Chondrocyte (in vitro differentiated cells): ENCODE measurements at places on chromosomes 13 and 19. TPM values are rescaled to one million over a fixed set of nuclear protein-coding genes. Genes with fewer than 3 reads are reported as not detected.

GRCh38 chr13:28564030-28564429, 69.1 kb upstream of the FLT1 start:
- no peak for DNase-seq
- no peak overlapping the region for H3K4me3 ChIP-seq
- H3K36me3 ChIP-seq: no peaks in the 10 kb centered on the region
- H3K27me3 ChIP-seq: no peaks in the 10 kb centered on the region

DNA sequence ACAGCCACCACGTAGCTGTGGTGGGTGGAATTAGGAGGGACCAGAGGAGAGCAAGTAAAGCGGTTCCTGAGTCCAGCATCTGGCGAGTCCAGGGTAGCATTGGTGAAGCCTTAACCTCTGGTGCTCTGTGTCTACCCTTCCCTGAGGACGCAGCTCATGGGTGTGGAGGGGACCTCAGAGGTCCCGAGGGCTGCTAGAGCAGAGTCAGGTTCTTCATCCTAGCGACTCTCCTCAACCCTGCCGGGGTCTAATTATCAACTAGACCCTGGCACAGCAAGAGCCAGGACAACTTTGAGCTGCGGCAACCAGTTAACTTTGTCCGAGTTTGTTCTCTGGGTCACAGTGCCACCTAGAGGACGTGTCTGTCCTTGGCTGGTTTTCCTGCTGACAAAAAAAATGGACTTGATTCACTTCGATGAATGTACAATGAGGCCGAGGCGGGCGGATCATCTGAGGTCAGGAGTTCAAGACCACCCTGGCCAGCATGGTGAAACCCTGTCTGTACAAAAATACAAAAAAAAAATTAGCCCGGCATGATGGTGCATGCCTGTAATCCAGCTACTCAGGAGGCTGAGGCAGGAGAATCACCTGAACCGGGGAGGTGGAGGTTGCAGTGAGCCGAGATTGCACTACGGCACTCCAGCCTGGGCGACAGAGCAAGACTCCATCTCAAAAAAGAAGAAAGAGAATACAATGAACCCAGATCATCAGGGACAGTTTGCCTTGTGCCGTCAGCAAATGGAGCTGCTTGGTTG, 25.0 kb downstream of the TSSK6 start:
- no peaks in the 10 kb centered on the region for H3K27me3 ChIP-seq
- H3K4me3 ChIP-seq: no peak overlapping the region
- DNase-seq: no peak
- peaks cover 4% of the 10 kb centered on the region for H3K36me3 ChIP-seq
- H3K27ac ChIP-seq: peak overlapping the region; percentile 95

- H3K4me1 ChIP-seq: no peaks in the 10 kb centered on the region
- no peak for DNase-seq
- H3K27me3 ChIP-seq: peaks cover 4% of the 10 kb centered on the region
- H3K27ac ChIP-seq: no peak overlapping the region
These were observed 81.4 kb upstream of the UQCRFS1 start for GRCh38 chr19:29294343-29294811.

KLK1 gene
- total RNA-seq: not detected in 3 replicates

OR7G2 gene
- total RNA-seq: not detected in 3 replicates
